ENCODE measurements at places on chromosomes 2 and 18.

GRCh38 chr2:235494716-235495372 is 1.0 kb downstream of the AGAP1 start:
- DNase-seq: no peak

DNA sequence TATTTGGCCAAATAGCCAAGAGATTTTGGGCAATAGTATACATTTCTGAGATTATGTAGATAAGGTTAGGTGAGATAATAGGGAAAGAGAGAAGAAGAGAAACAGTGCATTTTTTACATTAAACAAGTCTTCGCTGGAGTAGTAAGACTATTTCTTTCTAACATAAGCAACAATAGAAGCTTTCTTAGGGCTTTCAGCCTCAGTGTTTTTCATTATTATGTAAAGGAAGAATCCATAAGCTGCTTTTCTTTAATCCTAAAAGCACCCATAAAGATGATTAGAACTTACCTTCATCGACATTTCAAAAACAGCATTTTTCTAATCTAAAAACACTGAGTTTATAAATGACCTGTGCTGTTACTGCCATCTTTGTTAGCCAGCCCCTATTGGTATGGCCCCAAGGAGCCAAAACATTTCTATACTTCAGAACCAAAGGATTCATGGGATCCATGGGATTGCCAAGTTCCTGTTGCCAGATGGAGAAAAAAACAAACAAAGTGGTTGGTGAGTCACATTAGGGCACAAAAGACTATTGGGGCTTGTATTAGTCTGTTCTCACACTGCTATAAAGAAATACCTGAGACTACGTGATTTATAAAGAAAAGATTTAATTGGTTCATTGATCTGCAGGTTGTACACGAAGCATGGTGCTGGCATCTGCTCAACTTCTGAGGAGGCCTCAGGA is 88.2 kb downstream of the SCG2 start:
- DNase-seq: no peak

DNA sequence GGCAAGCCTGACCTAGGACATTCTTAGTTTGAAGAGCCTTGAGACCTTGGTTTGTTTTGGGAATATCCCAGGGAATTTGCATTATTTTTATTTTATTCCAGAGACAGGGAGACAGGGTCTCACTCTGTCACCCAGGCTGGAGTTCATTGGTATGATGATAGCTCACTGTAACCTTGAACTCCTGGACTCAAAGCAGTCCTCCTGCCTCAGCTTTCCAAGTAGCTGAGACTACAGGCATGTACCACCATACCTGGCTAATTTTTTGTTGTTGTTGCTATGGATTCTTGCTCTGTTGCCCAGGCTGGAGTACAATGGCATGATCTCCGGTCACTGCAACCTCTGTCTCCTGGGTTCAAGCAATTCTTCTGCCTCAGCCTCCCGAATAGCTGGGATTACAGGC is 4.8 kb downstream of the MTA3 start:
- DNase-seq: no peak

- DNase-seq: peak; percentile 16
Observed at GRCh38 chr2:96116879-96117533, 635 bp upstream of the ADRA2B start.

DNA sequence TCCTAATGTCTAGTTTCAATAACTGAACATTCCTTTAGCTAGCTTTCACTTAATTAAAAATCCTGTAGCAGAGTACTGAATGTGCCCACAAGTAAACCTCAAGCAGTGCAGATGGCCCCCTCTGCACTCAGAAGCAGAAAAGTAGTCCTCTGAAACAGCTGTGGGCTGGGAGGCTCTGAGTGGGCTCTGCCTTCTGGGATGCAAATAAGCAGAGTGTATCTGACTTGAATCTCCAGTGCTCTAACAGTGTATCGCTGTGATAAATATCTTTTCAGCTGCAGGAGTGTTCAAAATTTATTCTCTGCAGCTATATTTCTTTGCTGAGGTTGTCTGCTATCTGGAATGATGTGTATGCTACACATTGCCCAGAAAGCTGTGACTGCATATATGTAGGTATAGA is 44.8 kb upstream of the SYT4 start:
- no peak for DNase-seq

GRCh38 chr2:205763708-205764211 is 81.5 kb downstream of the NRP2 start:
- DNase-seq: no peak

DNA sequence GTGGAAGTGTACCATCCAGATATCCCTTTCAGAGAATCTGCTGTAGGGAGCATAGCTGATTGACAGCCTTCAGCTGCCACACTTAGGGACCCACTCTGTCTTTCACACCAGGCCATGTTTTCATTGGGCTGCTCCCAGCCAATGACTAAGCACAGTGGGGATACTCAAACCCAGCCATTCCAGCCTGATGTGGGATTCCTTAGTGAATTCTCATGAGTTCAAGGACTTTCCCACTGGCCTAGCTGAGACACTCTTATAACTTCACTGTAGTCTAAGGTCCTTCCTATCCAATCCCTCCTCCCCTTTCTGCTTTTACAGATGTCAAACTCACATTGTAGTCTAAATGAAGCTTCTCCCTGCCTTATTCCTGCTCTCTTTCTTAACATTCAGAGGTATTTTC is 201.2 kb downstream of the PIK3C3 start:
- DNase-seq: no peak

DNA sequence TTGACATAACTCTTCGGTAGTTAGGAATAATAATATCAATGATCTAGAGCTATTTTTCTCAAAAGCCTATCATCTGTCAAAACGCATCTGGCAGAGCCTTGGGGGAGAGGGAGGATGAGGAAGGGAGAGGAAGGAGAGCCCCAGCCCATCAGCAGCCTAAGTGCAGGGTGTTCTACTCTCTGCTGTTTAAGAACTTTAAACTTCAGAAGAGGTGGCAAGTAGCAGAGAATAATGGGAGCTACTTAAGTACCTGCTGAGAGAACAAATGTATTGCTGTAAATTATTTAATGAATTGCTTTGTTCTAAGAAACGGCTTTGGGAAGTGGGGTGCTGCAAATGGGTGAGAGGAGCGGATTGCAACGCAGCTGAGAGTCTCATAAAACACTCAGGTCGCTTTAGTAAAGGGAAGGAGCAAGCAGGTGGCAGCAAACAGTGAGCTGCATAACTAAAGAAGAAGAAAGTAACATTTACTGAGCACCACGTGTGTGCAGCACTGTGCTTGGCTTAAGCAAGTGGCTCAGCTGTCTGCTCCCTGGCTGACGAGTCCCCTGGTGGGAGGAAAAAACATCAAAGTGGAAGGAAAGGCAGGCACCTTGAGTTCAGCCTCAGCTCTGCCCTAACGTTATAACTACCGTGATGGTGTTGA is 26.3 kb upstream of the SH3RF3 start:
- DNase-seq: no peak

DNA sequence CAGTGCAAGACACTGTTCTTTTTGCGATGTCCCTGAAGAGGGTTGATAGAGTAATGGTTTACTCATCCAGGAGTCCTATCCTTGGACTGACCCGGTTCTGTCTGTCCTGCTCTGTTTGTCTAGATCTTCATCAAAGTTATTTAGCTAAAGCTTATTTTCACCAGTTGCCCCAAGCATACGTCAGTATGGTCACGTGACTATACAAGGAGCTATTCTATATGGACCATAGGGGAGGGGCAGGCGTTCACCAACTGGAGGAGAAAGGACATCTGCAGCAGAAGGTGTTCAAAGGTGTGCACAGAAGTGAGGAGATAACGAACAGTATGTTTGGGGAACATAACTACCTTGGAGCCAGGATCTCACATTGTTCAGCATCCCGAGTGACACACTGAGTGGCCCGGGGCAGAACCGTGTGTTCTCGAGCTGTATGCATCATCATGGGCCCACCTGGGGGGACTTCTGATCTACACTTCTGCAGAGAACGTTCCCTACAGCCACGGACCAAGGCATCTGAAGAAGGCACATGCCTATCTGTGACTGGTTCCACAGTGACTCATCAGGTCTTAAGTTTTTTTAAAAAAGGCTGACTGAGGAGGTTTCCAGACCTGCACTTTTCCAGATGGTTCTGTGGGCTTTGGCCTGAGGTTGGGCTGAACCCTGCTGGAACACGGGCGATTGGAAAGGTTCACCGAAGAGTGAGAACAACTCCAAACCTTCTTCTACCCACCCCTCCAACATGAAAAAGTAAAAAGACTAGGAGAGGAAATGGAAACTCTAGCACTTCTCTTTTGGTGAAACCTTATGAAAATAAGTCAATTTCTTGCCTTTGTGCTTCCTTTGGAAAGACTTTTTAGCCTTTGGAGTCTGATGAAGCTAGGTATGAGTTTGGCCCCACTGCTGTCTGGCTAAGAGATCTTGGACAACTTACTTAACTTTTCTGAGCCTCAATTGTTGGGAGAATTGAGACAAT is 68.6 kb upstream of the YWHAQ start:
- no peak for DNase-seq

DNA sequence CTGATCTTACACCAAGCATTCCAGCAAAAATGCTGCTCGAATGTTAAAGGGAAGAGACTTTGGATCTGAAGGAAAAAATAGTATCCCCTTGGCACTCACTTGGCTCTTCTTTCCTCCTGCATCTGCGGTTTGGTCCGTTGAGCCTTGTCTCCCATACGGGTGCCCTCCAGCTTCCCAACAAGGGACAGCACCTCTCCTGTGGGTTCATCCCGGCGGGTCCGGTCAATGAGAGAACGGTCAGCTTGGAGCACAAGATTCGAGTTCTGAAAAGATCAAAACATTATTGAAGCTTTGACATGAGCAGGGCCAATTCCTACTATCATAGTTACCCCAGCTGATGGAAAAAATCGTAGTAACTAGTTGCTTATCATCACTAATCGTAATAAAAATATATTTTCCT is 740 bp downstream of the SNRNP200 start:
- DNase-seq: no peak

DNA sequence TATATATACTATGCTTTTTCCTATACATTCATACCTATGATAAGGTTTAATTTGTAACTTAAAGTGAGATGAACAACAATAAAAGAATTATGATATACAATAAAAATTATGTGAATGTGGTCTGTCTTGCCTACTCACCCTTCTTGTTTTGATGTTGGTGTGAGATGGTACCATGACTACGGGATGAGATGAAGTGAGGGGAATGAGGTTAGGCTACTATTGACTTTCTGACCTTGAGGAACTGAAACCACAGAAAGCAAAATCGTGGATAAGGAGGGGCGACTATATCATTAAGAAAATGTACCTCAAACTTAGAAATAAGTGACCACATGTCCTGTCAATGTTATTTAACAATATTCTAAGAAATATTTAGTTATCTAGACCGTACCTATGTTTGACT is 103.9 kb upstream of the PPP1CB start:
- no peak for DNase-seq

GRCh38 chr2:24011250-24012104 is 1.6 kb downstream of the MFSD2B start:
- no peak for DNase-seq

DNA sequence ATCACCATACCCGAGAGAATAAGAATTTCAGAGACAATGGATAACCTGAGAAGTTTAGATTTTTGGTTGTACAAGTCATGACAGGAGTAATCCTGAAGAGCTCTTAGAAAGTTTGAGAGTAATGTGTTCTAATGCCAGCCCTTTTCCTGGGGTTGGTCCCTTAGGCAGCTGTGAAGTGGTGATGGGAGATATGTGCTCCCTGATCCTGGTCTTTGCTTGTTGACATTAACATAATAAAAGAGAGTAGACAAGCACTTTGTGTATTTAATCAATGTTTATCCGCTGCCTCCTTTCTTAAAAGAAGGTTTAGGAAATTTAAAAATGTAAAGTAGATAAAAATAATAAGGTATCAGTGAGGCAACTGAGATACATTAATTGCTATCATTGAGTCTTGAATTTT is 13.8 kb upstream of the DSC3 start:
- DNase-seq: no peak

- DNase-seq: peak; percentile 7
Observed at GRCh38 chr2:79219383-79219988, 59.9 kb upstream of the REG3A start.

DNA sequence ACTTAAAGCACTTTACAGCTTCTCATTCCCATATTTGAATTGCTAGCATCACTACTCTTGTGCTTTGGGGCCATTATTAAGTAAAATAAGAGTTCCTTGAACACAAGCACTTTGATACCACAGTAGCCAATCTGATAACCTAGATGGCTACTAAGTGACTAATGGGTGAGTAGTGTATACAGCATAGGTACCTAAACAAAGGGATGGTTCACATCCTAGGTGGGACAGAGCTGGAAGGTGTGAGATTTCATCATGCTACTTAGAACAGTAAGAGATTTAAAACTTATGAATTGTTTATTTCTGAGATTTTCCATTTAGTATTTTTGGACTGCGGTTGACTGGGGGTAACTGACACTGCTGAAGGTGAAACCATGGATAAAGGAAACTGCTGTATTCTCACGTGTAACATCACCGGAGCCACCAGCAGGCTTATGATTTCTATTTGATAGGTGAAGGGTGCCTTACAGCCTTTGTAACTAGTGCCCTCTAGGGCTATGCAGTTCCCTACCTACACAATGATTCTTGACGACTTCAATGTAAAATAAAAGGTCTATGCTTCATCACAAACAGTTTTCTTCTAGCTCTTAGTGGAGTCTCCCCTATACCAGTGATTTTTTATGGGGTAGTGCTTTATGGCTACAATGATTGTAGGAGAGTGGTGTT is 22.1 kb upstream of the CRIM1 start:
- DNase-seq: no peak

GRCh38 chr2:98909317-98910211 is 26.5 kb downstream of the CRACDL start:
- peak; percentile 79 for DNase-seq

DNA sequence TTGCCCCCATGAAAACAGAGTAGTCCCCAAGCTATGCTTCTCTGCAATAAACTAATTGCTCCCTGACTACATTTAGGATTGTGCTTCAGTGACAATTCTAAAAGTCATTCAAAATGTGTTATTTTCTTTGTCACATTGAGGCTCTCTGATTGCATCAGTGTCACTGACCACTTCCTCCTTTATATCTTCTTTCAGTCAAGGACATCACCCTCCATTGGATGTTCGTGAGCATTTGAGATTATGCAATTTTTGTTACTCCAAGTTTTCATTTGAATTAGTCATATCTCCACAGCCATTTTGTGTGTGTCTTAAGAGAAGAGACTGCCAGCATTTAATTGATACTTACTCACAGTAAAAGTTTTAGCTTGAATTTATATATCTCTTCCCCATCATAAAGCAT is 780.8 kb upstream of the GCFC2 start:
- no peak for DNase-seq

- DNase-seq: no peak
Observed at GRCh38 chr2:224922142-224922727, 120.0 kb downstream of the DOCK10 start.

GRCh38 chr2:166335284-166335683 is 40.5 kb downstream of the SCN9A start:
- no peak for DNase-seq

- DNase-seq: no peak
Observed at GRCh38 chr2:98854682-98855081, 81.3 kb downstream of the CRACDL start.

GRCh38 chr2:2142345-2142744 is 188.7 kb downstream of the MYT1L start:
- no peak for DNase-seq

DNA sequence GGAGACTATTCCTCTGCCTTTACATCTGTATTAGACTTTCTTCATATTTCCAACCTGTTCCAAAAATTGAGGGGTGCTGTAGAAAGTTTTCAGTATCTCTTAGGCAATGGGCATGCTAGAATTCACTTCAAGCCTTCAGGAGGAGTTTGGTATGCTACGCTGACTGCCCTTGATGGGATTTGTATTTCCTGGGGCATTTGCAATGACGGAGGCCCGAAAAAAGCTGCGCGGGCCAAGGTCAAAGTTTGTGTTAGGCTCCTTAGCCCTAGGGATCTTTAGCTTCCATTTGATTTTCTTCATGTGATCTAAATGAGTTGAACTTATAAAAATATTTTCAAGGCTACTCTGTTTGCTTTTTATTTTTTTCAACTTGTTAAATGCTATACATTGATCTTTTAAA is 5.1 kb downstream of the CPS1 start:
- no peak for DNase-seq
